ENCODE measurements at places on chromosomes 3 and 15.

- no peak for DNase-seq
Measured at GRCh38 chr3:29898171-29898965, 617.5 kb downstream of the RBMS3 start.

DNA sequence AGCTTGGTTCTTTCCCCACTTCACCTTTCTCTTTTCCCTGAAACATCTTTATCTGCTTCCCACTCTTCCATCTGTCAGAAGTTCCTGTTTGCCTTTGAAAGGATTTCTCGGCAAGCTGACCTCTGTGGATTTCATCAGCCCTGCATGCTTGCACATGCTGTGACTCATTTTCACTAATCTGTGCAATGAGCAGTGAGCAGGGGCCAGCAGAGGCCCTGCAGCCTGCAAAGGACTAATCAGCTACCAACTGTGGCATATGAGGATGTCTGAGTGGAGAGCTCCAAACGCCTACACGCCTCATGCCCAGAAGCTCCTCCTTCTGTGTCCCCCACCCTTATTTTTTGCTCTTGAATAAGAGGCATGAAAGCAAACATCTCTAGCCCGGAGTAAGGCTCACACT lies 333.0 kb upstream of the SEMA6D start:
- DNase-seq, result peak; percentile 23

DNA sequence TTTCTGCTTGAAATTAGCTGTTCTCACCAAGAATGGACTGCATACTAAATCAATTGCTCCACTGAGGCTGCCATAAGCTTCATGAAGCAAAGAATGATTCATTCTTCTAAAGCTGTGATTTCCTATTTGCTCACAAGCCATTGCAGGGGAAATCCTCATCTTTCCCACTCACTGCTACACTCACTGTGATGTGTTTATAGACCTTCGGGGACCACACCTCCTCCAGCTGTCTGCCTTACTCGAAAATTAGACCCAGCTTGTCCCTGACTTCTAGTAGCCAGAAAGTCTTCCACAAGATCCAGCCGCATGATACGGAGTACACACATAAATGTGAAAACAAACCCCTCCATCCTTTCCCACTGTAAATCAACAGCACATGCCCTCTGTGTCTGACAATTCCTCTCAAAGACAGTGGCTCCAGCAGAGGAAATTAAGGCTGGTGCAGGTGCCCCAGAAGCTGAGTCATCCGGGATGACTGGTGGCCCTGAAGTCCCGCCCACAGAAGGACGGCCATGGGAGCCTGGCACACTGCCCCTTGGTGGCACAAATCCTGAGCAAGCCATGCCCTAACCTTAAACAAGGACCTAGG lies 172.0 kb downstream of the STT3B start:
- DNase-seq, result no peak

- DNase-seq, result peak; percentile 24
Measured at GRCh38 chr15:70259028-70259424, 161.3 kb upstream of the TLE3 start.

GRCh38 chr3:193375614-193376013 lies 2.9 kb downstream of the ATP13A5 start:
- DNase-seq, result no peak

DNA sequence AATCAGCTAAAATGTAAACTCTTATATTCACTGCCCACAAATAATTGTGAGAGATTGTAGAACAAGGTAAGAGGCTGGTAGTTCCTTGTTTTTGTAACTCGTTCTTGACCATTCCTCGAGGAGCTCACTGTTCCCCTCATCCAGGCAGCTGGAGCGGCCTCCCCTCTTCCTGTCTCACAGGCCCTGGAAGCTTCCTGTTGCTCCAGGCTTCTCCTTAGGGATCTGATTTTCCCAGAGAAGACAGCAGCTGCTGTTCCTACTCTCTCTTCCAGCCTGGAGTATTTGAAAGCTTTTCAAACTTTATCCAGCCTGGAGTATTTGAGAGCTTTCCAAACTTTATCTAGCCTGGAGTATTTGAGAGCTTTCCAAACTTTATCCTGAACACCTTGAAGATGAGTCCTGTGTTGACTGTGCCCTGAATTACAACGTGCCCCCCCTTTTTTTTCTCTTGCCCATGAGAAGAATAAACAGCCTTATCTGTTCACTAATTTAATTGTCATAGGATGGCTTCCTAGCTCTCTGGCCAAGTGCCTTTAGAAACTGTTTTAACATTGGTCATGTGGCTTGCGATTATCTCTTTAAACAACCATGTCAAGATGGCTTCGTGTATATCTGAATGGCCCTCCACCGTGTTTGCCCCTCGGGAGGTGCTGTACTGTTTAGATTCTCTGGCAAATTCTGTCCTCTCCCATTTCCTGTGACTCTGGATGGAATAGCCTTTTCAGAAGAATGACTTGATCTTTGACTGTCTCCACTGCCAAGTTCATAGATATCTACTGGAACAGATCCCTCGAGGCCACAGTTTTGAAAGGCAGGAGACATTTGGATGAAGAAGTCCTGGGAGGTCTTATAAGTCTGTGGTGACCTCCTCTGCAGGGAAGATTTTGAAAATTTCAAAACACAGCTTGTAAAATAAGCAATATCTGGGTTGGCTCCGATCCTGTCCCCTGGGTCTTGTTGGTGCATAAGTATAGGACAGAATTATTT lies 4.8 kb downstream of the ADAMTSL3 start:
- DNase-seq, result no peak

- no peak for DNase-seq
Measured at GRCh38 chr3:140706360-140706759, 28.5 kb downstream of the TRIM42 start.

- DNase-seq, result no peak
Measured at GRCh38 chr15:57570994-57571393, 20.7 kb upstream of the MYZAP start.

- DNase-seq, result no peak
Measured at GRCh38 chr15:51863131-51863530, 33.7 kb downstream of the TMOD3 start.

DNA sequence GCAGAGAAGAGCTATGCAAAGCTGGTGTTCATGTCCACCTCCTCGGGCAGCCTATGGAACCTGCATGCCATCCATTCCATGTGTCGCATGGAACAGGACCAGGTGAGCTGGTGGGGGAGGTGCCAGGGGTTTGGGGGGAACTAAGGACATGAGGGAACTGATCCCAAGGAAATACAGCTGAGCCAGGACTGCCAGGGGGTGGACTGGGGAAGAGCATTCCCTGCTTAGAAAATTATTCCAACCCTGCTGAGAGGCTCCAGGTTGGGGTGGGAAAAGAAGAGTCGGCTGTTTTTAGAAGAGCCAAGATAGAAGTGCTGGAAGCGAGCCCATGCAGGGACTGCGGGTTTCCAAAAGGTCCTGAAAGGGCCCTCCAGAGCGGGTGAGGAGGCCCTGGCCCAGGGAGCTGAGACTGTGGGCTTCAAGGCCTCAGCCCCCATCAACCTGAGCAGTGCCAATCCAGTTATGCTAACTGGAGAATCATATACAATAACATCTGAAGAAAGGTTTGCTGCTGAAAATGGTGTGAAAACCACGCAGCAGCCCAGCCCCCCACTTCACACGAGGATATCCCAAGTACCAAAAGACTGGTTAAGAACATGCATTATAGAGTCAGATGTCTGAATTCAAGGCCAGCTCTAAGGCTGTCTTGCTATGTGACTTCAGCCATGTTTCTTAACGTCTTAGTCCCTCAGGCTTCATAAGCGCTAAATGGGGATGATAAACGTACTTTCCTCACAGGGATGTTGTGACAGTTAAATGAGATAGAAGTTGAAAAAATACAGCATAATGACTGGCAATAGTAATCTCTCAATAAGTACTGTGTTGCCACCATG lies 7.8 kb downstream of the DISP2 start:
- no peak for DNase-seq

GRCh38 chr15:50333229-50333628 lies 21.8 kb downstream of the GABPB1 start:
- no peak for DNase-seq

DNA sequence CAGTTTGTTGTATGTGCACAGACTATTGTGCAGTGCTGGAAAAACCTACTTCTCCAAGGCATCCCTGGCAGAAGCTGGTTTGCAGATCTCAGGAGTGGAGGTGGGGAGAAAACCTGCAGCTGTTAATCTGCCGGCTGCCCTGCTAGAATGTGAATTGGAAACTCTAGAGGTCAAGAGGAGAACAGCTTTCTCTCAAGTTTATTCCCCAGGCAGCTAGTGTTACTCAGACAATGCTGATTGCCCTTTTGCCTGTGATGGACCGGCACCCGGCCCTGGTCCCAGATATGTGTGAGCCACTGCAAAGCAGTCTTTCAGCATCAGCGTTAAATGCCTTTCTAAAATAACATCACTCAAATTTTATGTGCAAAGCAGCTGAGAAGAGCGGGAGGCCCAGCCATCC lies 129.7 kb upstream of the TPM1 start:
- no peak for DNase-seq

DNA sequence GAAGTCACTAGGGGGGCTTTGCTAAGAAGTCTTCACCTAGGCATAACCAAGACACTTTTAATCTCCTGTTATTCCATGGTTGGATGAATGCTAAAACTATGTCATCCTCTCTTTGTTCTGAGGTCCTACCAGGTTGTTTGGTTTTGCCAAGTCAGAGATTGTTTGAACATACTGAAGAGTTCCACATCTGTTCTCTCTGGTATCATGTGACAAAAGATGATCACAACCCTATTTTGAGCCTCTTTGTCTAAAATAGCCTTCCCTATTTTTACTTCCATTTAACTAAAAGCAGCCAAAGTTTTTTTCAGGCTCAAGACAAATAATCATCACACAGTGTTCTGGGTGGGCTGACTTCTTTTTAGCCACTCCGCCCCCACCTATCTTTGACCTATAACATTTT lies 218.4 kb upstream of the LMCD1 start:
- DNase-seq, result no peak

DNA sequence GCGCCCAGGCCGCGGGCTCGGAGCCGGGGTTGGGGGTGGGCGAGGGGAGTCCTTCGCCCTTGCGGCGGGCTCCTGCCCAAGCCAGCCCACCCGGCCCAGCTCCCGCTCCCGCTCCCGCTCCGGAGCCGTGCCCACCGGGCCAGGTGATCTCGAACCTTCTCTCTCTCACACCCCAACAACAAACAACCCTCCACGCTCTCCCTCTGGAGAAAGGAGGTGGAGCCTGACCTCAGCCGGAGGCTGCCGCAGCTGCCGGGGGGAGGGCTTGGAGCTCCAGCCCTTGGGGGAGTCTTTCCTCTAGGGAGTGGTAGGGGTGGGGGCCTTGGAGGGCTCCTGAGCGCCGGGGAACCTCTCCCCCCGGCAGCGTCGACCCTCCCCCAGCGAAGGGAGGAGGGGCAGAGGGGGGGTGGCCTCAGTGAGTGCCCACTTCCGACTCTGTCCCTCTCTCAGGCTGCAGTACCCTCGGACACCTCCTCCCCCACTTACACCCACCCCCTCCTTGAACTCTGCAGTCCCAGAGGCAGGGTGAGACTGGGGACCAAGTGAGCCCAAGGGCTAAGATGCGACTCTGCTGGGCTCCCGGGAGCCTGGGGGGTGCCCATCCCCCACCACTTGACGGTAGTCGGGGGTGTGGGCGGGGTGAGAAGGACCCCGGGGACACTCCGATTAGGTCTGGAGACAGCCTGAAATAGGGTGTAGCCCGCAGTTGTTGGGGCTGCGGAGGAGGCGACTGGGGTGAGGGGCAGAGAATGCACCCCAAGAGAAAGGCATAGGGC lies 4.4 kb upstream of the BAHD1 start:
- no peak for DNase-seq

Data from amygdala (tissue), 56 donors.